Sigmoid colon (tissue), 7 donors: ENCODE measurements at places on chromosomes 7 and 10. TPM values are rescaled to one million over a fixed set of nuclear protein-coding genes. Genes with fewer than 3 reads are reported as not detected.
A peak's percentile ranks its signal among the peaks of the same experiment; 100 is the strongest.

GRCh38 chr7:49001610-49002033, 77.3 kb downstream of the CDC14C start:
- DNase-seq = no peak

DNA sequence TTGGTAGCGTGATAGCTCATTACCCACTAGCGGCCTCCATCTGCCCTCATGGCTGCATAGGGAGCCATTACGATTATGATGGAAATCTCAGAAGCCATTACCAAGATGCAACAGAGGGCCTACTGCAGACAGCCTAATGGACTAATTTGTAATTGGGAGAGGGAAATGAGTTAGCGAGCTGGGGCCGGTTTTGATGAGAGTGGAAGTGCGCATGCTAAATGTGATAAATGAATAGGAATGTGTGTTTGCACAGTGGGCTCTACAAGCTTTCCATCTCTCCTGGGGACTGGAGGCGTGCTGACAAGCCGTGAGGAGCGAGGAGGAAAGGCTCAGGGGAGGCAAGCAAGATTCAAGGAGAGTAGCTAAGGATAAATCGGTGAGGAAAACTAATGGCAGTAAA, 644.5 kb upstream of the GALNT17 start:
- DNase-seq = no peak

DNA sequence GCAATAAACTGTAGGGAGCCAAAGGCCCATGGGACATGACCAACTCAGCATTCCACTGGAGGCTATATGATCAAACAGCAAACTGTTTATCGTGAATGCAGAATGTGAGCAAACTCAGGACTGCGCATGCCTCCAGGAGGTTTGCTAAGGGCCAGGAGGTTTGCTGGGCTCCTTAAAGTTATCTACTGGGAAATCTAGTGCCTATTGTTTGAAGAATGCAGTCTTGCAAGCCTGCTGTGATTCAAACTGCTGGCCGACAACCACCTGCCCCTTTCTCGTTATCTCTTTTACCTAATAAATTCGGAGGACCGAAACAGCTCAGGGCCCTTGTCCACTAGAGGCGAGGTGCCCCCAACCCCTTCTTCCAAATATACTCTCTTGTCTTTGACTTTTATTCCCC, 404.1 kb downstream of the KCNMA1 start:
- no peak for DNase-seq

- no peak for DNase-seq
Measured at GRCh38 chr10:59175538-59176240, 754 bp upstream of the PHYHIPL start.

GRCh38 chr10:59582058-59582457, 127.6 kb downstream of the SLC16A9 start:
- DNase-seq = no peak

Gene CHST15
- 42.5 TPM for total RNA-seq

- DNase-seq = no peak
Measured at GRCh38 chr7:86411814-86412213, 231.9 kb upstream of the GRM3 start.

- no peak for DNase-seq
Measured at GRCh38 chr7:92968502-92968901, 132.1 kb upstream of the CDK6 start.

GRCh38 chr10:67612577-67613537, 83.1 kb downstream of the CTNNA3 start:
- no peak for DNase-seq

Gene ASB4
- not detected for total RNA-seq

DNA sequence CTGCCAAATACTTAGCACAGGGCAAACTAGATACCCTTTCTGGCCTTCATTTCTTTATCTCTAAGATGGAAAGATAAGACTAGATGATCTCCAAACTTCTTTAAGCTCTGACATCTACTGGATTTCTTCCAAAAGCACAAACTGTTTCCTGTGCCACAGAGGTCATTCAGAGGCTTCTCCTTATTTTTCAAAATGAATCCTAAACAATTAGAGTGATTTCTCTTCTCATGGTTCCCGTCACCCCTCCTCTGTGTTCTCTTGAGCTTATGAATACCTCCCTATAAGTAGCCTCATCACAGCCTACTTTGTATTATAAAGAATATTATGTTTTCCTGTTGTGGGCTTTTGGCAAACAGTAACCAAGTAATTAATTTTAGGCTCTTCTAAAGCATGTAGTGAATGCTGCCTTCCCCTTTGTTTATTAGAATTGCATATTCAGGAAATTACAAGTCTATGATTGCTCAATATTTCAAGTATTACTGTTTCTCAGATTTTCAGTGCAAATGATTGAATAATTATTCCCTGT, 179.5 kb downstream of the REEP3 start:
- DNase-seq = no peak

Gene MUC12
- 1.4 TPM for total RNA-seq

Gene ABCB4
- total RNA-seq = 0.49 TPM

DNA sequence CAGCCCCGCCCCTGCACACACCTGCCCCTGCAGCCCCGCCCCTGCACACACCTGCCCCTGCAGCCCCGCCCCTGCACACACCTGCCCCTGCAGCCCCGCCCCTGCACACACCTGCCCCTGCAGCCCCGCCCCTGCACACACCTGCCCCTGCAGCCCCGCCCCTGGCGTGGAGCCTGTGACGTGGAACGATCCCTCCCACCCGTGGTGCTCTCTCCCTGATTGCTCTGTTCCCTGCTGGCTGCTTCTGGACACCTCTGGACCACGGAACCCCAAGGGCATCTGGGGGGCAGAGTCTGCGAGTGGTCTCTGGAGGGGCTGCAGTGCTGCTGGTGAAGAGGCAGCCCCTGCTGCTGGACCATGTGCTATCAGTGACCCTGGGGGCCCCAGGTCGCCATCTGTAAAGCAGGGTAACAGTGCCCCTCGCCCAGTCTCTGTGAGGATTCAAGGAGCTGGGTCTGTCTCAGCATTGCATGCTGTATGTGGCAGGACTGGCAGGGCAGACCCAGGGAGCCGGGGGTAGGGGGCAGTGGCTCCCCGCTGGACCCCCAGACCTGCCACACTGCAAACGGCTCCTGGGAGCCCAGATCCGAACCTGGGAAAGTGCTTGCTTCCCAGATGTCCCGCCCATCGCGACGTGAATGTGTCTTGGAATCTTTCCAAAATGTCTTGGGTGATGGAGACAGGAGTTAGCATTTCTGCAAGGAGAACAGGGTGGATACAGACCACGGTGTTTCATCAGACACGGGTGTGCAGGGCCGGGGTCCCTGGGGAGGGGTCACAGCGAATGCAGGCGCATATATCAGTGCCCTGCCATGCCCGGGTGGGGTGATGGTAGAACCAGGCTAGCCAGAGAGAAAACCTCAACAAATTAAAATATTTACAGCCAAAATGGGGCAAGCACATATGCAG, 27.9 kb upstream of the NKX6-2 start:
- DNase-seq = peak; percentile 58

GRCh38 chr10:69474742-69475432, 23.6 kb downstream of the TSPAN15 start:
- peak; percentile 83 for DNase-seq

DNA sequence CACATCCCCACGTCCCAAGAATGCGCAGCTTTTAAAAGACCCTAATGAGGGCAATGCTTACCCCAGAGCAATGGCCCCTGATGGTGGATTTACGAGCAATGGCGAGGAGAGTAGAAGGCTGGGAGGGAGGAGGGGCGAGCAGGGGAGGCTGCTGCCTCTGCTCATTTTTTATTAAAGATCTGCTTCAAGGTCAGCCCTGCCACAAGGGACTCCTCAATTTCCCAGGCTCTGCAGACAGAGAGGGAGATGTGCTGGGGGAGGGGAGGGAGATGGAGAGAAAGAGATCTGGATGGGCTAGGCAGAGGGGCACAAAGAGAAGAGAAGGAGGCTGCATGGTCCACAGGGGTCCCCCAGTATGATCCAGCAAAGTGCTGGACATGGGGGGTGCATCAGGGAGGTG, 7.8 kb upstream of the SRRM3 start:
- DNase-seq = no peak

Gene TMEM176B
- total RNA-seq = 47.4 TPM

- peak; percentile 78 for DNase-seq
Measured at GRCh38 chr7:108146070-108146842, 16.1 kb upstream of the LAMB4 start.

DNA sequence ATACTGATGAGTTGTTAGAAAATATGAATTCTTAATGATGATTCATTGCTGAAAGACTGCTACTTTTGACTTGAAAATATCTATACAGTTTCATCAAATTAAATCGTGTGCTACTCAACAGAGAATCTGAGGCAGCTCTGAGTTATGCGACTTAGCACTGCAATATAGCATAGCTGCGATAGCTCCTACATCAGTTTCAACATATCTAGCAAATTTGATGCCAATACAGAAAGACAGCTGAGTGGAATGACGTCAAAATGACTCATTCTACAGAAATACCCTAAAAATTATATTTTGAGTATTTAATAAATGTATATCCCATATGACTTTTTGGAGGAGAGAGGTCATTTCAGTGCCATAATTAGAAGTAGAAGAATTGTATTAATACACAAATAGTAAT, 1.1 kb upstream of the TARP start:
- DNase-seq = no peak

DNA sequence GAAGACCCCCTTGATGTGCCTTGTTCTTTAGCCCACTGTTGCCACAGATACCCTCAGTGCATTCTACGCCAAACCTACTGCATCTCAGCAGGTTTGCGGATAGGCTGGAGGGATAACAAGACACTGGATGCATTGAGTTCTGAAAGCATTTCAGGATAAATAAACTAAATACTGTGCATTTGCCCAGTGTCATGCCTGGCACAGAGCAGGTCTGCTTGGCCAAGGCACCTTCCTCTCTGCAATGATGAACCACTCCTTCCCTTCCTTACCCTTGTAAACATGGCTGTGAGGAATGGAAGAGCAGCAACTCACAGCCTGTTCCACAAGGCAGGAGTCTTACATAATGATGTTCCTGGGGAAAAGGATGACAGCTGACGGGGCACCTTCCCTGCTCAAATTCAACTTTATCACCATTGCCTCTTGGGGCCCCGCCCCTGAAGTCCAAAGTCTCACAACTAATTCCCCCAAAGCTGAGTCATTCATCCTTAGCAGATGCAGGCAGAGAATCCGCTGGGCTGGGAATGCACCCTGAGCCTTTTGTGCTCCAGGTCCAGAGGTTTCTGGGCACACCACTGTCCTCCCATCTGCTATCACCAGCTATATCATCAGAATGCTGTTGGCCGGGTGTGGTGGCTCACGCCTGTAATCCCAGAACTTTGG, 11.6 kb downstream of the DDX56 start:
- no peak for DNase-seq

DNA sequence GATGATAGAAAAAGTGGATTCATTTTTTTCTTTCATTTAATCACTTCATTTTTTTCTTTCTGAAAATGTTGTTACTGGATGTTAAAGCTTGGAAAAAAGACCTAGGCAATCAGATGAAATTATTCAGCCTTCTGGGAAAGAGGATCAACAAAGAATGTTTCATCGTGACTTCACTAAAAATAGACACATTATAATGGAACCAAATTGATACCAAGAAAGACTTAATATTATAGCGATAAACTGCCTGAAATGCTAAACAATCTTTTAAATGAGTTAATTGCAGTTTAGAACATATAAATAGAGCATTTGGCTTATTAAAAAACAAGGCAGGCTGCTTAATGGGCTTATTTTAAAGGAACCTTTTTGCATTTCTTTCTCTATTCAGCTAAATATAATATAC, 25.6 kb upstream of the TMEM229A start:
- DNase-seq = no peak

DNA sequence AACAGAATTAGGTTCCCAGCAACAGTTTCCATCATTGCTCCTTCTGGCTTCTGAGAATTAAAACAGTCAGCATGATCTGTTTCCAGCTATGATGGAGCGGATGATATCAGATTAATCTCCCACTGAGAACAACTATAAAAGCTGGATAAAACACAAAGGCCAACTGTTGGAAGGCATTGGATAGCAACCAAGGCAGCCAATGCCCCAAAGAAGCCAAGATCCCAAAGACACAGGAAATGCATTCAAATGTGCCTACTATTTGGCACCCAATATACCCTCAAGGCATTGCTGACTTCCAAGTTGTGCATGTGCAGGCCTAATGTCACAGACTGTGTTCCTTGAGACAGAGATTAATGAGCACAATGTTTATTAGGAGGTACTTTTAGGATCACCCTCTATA, 259.3 kb downstream of the ARHGAP12 start:
- no peak for DNase-seq

GRCh38 chr7:36116347-36117202, 36.5 kb upstream of the EEPD1 start:
- DNase-seq = no peak

DNA sequence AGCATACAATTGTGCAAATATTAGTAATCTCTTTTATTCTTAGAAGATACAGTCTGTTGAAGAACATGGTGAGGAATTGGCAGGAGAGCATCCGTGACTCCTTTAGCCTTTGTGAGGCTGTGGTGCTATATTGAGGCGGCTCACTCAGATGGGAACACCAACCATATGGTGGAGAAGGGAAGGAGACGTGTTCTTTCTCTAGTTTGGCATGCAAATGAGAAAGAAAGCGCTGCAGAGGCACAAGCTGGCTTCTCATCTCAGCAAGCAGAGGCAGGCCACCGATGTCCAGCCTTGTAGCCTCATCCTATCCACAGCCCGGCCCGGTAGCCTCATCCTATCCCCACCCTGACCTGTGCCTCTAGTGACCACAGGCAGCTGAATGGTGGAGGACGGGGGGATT, 288.3 kb downstream of the CAMK1D start:
- no peak for DNase-seq

DNA sequence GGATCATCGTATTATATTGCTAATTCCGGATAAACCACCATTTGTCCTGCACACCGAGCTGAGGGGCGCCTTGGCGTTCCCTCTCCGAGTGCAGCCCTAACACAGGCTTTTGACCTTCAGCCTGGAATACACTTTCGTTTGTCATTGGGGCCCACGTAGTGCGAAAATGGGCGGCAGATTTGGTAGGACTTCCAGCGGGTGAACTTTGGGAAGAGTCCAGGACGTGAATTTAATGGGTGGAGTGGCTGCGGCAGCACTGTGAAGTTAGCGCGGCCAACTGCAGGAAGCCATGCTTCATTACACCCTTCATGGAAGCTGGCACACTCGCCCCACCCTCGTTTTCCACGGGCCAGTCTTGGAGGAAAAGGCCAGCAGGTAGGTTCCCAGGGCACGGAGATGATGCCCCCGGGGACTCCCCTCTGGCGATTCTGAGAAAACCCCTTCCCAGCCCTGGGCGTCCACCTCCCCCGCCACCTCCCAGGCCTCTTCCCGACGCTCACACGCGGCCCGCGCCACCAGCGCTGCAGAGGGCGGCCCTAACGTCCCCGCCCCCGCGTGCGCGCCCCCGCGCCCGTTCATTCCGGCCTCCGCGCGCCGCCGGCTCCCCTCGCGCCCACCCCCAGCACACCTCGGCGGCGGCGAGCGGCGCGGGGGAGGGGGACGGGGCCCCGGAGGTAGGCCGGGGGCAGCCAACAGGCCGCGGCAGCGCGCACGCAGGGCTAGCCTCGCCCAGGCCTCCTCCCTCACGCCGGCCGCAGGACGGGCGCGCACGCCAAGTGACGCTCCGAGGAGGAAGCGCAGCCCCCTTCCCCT, at the start of gene MLLT10:
Gene MLLT10 (plus strand): TSS at position 766 of the 813 bp plus-strand sequence. CDS start 413 bp downstream, outside the sequence.
- DNase-seq = peak; percentile 97

DNA sequence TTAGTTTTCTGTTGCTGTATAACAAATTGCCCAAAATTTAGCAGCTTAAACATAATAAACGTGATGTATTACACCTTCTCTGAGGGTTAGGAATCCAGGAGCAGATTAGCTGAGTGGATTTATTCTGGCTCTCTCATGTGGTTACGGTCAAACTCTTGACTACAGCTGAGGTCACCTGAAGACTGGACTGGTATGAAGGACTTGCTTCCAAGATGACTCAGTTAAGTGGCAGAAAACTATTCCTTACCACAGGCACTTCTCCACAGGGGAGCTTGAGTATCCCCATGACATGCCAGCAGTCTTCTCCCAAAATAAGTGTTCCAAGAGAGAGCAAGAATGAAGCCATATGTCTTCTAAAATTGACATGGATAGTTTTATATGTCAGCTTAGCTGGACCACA, 957.2 kb upstream of the GHITM start:
- DNase-seq = no peak
